ENCODE measurements at places on chromosomes 12 and 14.

- no peak for DNase-seq
Observed at GRCh38 chr14:51704545-51704944, 52.8 kb downstream of the FRMD6 start.

GRCh38 chr14:36701132-36701531, 39.5 kb downstream of the PAX9 start:
- DNase-seq: no peak

DNA sequence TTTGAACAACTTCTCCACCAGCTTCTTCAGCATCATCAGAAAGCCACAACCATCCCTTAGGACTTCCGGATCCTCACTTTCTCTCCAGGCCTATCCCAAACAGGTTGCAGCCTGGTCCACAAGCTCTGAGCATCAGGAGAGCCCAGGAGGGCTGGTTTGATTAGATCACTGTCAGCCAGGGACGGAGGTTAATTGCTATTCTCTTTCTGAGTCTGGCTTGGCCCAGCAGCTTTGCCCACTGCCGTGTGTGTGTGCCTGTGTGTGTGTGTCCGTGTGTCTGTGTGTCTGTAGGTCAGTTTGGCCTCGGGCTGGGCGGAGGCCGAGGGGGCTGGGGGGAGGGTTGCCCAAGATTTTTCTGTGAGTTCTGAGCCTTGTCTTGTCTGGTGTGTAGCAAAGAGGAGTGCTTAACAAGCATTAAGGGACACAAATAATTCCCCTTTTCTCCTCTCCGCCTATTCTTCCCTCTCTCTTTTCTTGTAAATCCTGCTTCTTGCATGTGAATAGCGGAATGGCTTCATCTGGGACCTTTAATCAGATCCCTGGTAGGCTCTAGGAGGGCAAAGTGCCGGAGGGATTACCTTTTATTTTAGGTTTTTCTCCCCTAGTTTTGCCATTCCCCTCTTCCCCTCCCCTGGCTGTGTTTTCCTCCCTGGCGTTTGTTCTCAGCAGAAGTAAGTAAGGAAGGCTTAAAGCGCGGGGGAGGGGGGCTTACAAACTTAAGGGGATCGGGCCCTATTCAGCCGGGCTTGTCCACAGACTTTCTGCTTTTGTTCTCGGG, 138.2 kb upstream of the LHX5 start:
- no peak for DNase-seq

- peak; percentile 40 for DNase-seq
Observed at GRCh38 chr14:35046751-35047536, 872 bp downstream of the FAM177A1 start.

DNA sequence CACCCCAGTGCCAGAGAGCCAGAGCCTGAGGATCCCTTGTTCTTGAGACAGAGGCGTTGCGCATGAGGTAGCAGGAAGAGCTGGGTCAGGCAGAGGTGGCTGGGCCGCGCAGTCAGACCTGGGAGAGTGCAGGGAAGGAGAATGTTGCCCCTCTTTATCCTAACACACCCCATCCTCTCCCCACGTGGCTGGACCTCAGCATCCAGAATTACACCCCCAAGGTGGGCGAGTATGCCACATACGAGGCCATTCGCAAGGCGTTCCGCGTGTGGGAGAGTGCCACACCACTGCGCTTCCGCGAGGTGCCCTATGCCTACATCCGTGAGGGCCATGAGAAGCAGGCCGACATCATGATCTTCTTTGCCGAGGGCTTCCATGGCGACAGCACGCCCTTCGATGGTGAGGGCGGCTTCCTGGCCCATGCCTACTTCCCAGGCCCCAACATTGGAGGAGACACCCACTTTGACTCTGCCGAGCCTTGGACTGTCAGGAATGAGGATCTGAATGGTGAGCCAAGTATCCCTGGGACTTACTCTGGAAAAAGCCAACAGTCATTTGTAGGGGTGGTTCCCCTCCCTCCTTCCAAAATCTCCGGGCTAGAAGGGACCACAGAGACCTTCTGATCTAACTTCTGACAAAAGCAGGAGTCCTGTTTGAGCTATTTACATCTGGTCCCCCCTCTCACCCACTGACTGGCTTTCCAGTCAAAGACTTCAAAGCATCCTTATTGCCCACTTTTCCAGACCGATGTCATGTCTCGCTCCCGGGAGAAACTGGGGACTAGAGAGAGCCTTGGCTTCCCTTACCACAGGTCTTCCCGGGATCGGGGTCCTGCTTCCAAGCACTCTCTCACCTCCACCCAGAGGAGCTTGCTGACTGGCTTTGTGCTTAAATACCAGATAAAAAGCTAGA, 6.1 kb downstream of the MMP14 start:
- no peak for DNase-seq

GRCh38 chr14:84351646-84352045, 1178.3 kb upstream of the FLRT2 start:
- DNase-seq: no peak

GRCh38 chr12:123398550-123399254, 14.8 kb downstream of the KMT5A start:
- no peak for DNase-seq

DNA sequence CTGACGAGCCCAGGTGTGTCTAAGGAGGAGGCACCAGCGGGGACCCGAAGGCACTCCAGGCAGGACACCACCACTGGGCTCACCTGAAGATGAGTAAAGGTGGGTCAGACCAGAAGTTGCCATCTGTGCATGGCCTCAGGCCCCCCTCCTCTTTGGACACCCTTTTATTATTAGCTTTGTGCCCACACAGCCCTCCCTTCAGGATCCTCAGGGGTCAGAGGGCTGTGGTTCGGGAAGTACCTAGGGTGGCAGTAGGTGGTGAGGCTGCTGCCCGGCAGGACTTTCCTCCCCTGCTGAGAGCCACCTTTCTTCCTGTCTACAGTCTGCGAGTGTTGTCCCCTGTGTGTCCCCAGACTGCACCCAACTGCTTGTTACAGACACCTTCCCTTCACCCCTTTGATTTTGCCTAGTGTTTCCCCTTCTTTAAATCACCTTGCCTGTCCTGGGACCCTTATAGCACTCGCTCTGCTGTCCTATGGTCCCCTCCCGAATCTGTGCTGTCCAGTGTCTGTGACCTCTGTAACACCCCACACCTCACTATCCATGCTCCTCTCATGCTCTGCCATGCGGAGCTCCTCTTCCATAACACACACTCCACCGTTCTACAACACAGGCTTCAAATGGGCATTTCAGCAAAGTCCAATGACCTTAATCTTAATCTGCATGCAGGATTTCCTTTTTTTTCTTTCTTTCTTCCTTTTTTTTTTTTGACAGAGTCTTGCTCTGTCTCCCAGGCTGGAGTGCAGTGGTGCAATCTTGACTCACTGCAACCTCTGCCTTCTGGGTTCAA, 25.7 kb downstream of the SOAT2 start:
- DNase-seq: no peak

DNA sequence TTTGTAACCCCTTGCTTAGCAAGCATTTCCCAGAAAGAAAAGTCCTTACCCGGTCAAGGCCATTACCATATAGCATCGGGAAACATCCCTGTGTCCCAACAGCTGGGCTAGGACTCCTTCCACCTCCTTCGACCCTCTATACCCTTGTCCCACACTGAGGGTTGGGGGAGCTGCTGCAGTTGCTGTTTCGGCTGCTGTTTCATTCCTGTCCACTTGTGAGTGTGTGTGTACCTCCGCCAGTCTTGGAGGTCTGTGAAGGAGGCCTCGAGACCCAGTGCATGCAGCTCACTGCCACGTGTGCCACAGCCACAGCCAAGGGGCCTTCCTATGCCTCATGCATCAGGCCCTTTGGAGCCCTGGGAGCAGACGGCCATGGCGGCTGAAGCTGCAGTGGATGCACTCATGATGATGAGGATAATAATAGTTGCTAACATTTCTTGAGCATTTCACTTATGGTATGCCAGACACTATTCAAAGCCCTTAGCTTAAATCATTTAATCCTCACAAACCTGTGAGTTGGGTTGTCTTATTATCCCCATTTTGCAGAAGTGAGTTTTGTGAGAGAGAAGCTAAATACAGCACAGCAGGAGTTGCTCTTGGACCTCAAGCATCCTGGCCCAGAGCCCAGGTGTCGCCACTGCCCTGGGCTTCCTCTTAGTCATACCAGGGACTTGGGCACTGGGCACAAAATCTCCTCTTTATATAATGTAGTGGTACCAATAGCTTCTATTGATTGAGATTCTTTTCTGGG, 156.5 kb downstream of the PRKCH start:
- peak; percentile 65 for DNase-seq

DNA sequence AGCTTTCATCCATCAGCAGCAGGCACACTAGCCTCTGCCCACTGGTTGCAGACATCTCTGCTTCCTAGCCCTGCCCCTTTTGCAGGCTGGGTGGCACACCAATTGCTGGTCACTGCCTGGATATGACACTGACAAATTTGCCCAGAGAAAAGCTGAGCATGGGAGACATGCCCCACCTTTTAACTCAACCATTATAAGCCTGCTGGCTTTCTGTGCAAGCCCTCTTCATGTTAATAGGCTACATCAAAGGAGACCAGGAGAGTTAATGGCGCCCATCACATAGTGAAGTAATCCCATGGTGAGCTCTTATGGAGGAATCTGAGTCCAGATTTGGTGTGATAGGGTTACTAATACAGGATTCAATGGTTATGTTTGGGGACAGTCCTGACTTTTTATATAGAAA, 139.2 kb downstream of the KICS2 start:
- no peak for DNase-seq

DNA sequence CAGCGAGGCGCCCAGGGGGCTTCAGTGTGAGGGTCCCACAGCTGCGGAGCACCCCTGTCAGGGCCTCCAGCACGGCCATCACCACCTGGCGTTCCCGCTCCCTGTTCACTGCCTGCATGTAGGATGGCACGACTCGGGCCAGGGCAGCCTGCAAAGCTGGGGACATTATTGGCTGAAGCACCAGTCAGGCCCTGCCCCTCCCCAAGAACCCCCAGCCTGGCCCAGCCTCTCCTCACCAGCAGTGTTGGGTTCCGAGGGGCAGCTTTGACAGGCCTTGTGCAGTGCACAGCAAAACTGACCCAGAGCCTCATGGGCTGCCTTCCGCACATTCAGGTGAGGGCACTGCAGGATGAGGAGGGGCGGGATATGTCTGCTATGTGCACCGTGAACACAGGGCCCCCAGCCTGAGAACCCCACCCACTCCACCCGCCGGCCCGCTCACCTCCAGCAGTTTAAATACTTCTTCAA, 5.6 kb downstream of the IPO4 start:
- no peak for DNase-seq

GRCh38 chr14:106843386-106843785, 1317.0 kb downstream of the TMEM121 start:
- no peak for DNase-seq

DNA sequence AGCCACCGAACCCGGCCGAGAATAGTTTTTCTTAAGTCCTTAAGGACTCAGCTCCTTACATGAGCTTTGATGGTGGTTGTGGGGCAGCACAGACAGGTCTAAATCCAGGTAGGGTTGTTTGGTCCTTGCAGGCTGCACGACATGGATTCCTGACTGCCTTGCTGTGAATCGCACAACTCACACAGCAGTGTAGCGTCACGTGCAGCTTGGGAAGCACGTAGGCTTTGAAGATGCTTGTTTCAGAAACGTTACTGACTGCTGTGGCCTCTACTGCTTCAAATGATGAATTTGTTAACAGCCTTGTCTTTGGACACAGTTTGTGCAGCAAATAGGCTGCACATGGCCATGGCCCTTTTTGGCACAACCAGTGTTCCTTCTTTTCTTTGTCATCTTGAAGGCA, 29.9 kb downstream of the ZBTB42 start:
- DNase-seq: no peak

DNA sequence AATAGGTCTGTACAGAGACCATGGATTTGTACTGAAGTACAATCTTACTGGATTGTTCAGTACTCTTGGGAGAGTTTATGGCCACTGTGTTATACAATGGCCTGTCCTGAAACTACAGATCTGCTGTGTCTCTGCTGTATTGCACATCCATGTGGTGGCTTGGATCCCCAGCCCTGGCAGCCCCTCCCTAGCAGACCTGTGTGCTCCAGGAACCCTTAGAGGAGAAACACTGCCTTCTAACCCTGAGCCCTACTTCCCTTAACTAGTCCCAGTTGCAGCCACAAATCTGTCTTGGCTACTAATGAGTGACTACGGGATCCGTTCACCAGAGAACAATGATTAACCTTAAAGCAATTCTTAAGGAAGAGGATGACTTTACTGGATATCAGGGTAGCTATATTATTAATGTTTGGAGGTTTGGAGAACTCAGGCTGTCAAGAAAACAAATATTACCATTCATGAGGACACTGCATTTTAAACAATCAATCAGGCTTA, 27.7 kb downstream of the RNF34 start:
- no peak for DNase-seq

GRCh38 chr12:96501133-96501761, 11.9 kb downstream of the CFAP54 start:
- peak; percentile 40 for DNase-seq

All from CD4-positive, alpha-beta T cell (primary cell).